ENCODE measurements at places on chromosomes 7 and 10. TPM values are rescaled to one million over a fixed set of nuclear protein-coding genes. Genes with fewer than 3 reads are reported as not detected.

CACUL1 gene
- total RNA-seq, result 12.7 TPM

SPDYE6 gene
- not detected for total RNA-seq

NCF1 gene
- not detected for total RNA-seq

SPDYE11 gene
- total RNA-seq, result not detected

SUN3 gene
- not detected for total RNA-seq

BEND7 gene
- 0.10 TPM for total RNA-seq

KLF14 gene
- total RNA-seq, result under 0.01 TPM

TSPAN15 gene
- 23.1 TPM for total RNA-seq

ASZ1 gene
- total RNA-seq, result not detected

DNA sequence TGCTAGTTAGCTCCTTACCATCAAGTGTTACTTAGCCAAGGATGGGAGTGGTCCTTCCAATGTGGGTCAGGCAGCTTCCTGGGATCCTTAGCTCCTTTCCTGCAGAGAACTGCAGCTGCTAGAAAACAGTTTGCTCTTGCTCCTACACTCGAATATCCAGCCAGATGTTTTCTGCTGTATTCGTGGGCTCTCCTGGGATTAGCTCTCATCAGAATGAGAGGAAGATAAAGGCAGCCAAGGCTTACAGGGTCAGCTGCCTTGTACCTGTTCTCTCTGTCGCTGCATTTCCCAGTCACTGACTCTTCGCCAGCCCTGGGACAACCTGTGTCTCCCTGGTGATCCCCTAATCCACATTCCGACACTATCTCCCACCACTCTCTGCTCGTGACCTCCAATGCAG is 29.0 kb downstream of the NEUROD6 start:
- no peak for DNase-seq

- no peak for DNase-seq
Measured at GRCh38 chr7:107479303-107479702, 9.4 kb downstream of the GPR22 start.

GRCh38 chr7:96649981-96650380 is 59.7 kb downstream of the SEM1 start:
- peak; percentile 59 for DNase-seq

DNA sequence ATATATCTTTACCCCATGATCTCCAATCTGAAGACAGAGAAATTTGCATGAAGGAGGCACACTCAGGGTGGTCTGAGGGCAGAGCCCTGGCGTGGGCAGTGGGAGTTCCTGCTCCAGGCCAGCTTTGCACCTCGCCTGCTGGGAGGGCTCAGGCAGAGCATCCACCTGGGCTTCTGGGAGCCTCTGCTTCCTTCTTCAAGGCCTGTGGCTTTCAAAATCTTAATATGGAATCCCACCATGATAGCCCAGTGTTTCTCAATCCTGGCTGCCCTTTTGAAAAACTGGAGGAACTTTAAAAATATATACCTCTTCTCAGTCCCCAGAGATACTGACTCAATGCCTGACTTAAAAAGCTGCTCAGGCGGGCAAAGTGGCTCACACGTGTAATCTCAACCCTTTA is 36.7 kb upstream of the PSAP start:
- DNase-seq, result no peak

GRCh38 chr10:80382989-80383388 is 25.4 kb upstream of the PRXL2A start:
- peak; percentile 37 for DNase-seq

DNA sequence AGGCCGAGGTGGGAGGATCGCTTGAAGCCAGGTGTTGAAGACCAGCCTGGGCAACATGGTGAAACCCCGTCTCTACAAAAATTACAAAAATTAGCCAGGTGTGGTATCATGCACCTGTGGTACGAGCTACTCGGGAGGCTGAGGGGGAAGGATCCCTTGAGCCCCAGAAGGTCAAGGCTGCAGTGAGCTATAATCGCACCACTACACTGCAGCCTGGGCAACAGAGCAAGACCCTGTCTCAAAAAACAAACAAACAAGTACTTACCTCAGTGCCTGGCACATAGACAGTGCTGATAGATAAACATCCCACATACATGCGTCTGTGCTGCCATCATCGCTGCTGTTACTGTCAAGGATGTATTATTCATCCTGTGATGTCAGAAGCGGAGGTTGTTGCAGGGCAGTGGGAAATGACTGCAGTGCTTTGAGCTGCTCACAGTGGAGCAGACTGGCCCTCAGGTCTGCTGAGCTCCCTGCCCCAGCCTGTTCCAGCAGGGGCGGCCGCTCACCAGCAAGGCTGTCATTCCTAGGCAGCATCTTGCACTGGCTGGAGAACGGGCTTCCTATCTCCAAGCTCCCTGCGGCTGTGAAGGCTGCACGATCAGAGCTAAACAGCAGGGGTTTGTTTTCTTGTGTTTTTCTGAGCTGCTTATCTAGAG is 18.6 kb downstream of the FOXK1 start:
- DNase-seq, result no peak

DNA sequence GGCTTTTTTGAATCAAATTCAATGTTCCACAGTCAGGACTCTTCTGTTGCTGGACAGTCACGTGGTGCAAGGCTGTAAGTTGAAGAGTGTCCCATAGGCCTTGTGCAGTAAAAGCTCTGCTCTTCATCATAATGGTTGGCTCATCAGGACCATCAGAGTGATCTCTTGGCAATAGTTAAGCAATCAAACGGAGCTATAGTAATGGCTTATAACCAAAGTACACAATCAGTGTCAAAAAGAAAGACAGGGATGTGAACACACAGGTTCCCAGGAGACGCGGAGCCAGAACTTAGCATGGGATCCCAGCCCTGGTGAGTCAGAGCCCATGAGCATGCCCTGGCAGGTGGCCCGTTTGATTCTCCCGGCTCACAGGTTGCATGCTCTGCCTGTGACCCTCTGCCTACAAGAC is 10.8 kb upstream of the GPNMB start:
- no peak for DNase-seq

- peak; percentile 28 for DNase-seq
Measured at GRCh38 chr7:129434675-129435318, 565 bp downstream of the STRIP2 start.

GRCh38 chr7:44381494-44382220 is 56.3 kb upstream of the CAMK2B start:
- DNase-seq, result no peak

DNA sequence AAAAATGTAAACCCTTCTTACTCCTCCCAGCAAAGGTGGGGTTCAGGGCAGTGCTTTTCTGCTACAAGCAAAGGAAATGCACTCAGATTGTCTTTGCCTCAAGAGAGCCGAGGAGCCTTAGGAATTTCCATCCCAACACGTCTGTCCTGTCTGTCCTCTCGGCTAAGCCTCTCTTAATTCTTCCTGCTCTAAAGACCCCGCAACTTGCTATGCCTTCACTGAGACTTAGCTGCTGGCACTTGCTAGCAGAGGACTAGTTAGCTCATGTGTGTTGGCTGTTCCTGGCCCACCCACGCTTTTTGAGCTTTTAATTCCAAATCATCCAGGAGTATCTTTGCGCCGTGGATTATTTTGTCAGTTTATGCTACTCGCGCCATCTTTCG is 481 bp upstream of the NPM3 start:
- DNase-seq, result no peak

- DNase-seq, result peak; percentile 99
Measured at GRCh38 chr7:101125989-101126650, 784 bp upstream of the SERPINE1 start.

- DNase-seq, result peak; percentile 67
Measured at GRCh38 chr7:100563809-100564400, 9.8 kb downstream of the SAP25 start.

- DNase-seq, result no peak
Measured at GRCh38 chr7:91194841-91195240, 69.4 kb upstream of the FZD1 start.

DNA sequence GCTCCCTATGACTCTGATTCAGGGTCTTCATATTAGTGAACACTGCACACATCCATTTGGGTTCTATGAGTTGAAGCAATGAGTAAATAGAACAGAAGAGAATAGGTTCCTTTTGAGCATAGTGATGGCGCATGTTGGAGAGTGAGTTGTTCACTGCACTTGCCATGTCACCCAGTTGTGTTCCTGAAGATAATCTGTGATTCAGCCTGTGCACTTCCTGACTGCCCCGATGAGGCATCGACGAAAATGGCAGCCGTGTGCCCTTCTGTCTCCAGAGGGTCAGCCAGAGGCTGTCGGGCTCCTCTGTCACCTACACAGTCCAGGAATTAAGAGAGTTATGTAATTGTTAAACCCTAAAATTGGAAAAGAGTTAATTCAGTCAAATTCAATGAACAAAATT is 94.7 kb downstream of the GALNT11 start:
- no peak for DNase-seq

GRCh38 chr7:19101909-19102308 is 15.5 kb downstream of the TWIST1 start:
- DNase-seq, result no peak

GRCh38 chr7:81684033-81684432 is 85.8 kb downstream of the HGF start:
- DNase-seq, result no peak

All from RPMI7951 (cell line).